GM23338 (cell line): ENCODE measurements at places on chromosomes 12 and 14. TPM values are rescaled to one million over a fixed set of nuclear protein-coding genes. Genes with fewer than 3 reads are reported as not detected.
A peak's percentile ranks its signal among the peaks of the same experiment; 100 is the strongest.

TRIP11 gene
- 17.7 and 24.9 TPM in 2 replicates for total RNA-seq

IGF1 gene
- not detected in 2 replicates for total RNA-seq

- no peak overlapping the region for H3K27ac ChIP-seq
- H3K4me1 ChIP-seq = peaks cover 25% of the 10 kb centered on the region
- no peaks in the 10 kb centered on the region for H3K27me3 ChIP-seq
- H3K36me3 ChIP-seq = no peaks in the 10 kb centered on the region
- peak; percentile 50 for DNase-seq
These were observed 155.2 kb downstream of the TTC7B start for GRCh38 chr14:90660865-90661570.

DNA sequence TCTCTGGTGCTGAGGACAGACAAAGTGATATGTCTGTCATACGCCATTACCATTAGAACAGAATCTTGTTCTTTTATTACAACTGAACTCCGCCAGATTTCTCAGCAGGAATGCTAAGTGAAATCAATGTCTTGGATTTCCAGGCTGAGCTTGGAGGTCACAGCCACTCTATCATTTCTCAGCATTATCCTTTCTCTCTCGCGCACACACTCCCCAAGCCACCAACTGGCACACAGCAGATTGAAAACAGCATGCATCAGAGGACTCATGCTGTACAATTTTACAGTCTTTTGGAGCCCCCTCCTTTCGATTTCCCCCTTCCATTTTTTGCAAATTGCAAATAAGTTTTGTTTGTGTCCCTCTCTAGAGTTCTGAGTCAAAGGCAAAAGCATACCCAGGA is 348.6 kb downstream of the SOX5 start:
- no peaks in the 10 kb centered on the region for H3K27me3 ChIP-seq
- H3K4me3 ChIP-seq = no peak overlapping the region
- 0 out of 2 replicates have a peak, but pooled peaks cover 4% of the 10 kb centered on the region for H3K4me1 ChIP-seq
- no peak for DNase-seq
- no peaks in the 10 kb centered on the region for H3K36me3 ChIP-seq
- no peak overlapping the region for H3K27ac ChIP-seq

- no peak for DNase-seq
- no peak overlapping the region for H3K27ac ChIP-seq
- H3K4me3 ChIP-seq = no peak overlapping the region
- no peaks in the 10 kb centered on the region for H3K36me3 ChIP-seq
- no peaks in the 10 kb centered on the region for H3K4me1 ChIP-seq
These were observed 79.2 kb downstream of the MDGA2 start for GRCh38 chr14:47596232-47596631.

DNA sequence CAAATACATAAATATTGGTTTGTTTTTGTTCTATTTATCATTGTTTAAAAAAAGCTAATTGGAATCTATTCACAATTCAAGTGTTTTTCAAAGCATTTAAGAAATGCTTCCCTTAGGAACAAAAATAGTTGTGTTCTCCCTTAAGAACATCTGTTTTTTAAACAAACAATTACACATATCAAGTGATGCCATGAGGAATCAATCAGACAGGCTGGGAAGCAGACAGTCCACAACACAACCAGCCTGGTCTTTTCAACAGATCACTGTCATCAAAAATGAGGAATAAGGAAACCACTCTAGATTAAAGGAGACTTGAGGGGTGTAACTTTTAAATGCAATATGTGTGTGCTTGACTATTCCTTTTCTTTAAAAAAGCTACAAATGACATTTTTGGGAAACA is 25.5 kb downstream of the GALC start:
- no peak for DNase-seq
- H3K27me3 ChIP-seq = no peaks in the 10 kb centered on the region
- H3K27ac ChIP-seq = no peak overlapping the region
- H3K4me1 ChIP-seq = no peaks in the 10 kb centered on the region

DNA sequence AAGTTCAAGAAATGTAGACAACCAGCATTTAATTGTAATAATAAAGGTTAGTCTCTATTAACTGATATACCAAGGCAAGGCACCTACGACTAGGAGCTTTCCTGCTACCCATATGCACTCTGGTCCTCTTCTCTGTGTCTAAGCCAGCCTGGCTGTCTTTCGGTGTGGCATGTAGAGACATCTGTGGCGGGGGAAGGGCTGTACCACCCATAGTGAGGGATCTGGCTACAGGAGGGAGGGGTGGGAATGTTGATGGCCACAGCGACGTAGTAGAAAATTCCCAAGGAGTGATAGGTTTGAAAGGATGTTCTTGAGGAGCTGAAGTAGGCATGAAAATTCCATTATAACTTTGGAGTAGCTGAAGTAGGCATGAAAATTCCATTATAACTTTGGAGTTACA is 344.2 kb downstream of the ATP23 start:
- no peak overlapping the region for H3K4me3 ChIP-seq
- no peaks in the 10 kb centered on the region for H3K36me3 ChIP-seq
- H3K27me3 ChIP-seq = no peaks in the 10 kb centered on the region
- no peak overlapping the region for H3K27ac ChIP-seq
- H3K4me1 ChIP-seq = 0 out of 2 replicates have a peak, but pooled peaks cover 3% of the 10 kb centered on the region
- peak; percentile 72 for DNase-seq

DNA sequence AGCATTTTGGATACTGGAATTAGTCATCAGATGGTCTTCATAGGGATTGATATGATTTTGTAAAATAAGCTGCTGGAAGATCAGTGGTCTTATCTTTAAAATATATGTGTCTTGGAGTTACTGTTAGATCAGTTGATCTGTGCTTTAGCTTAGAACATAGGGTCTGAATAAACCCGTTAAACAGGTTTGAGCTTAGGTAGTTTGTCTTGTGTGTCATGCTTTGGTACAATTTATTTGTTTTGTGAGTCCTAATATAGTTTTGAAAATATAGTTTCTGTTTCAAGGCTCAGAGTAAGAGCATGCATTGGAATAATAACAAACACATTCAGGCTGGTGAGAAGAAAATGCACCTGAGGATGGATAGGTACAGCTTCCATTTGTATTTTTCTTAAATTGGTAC is 505.0 kb downstream of the SLC16A7 start:
- H3K27me3 ChIP-seq = no peaks in the 10 kb centered on the region
- no peaks in the 10 kb centered on the region for H3K4me1 ChIP-seq
- H3K27ac ChIP-seq = no peak overlapping the region

DNA sequence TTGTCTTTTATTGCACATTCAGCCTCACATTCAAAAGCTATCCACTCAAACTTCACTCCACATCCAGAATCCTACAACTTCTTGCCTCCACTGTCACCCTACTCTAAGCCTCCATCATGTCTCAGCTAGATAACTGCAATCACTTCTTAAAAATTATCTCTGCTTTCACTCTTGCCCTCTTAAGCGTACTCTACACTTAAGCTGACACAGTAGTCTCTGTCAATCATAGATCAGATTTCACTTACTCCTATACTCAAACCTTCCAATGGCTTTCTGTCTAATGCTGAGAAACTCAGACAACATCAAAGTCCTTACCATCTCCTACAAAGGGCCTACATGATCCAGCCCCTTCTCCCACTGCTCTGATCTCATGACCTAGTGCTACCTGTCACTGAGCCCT is 304.1 kb downstream of the ITPR2 start:
- DNase-seq = no peak
- H3K4me3 ChIP-seq = no peak overlapping the region
- H3K27ac ChIP-seq = no peak overlapping the region

DNA sequence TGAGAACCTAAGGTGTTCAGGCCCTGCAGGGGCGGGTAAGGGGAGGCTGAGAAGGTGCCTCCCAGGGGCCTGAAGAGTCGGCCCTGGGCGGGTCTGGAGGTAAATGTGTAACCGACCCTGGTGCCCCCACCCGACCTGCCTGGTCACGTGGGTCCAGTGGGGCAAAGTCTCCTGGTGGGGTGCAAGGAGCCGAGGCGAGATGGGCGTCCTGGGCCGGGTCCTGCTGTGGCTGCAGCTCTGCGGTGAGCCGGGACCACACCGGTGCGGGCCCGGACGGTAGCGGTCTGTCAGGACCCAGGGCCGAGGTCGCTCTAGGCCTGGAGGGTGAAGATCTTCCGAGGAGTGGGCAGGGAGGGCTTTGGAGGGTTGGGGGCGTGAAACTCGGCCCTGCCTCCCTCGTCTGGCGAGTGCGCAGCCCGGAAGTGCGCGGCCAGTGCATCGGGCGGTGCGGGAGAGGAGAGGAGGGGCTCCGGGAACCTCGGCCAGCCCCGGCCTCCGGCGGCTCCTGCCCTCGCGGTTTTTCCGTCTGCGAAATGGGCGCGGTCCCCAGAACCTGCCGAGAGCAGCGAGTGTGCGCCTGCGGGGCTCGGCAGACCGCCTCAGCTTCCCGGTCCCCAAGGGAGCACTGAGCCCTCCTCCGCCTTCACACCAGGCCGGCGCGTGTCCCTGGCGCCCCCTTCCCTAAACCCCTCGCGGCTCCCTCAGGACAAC is at the start of gene AMN:
Gene AMN (plus strand): TSS at position 174 of the 711 bp plus-strand sequence. CDS start 26 bp downstream, at position 200.
- H3K27me3 ChIP-seq = peaks cover 69% of the 10 kb centered on the region
- H3K4me1 ChIP-seq = peaks cover 8% of the 10 kb centered on the region
- H3K27ac ChIP-seq = no peak within 1 kb of the TSS
- H3K4me3 ChIP-seq = peak within 1 kb of the TSS; percentile 66

DNA sequence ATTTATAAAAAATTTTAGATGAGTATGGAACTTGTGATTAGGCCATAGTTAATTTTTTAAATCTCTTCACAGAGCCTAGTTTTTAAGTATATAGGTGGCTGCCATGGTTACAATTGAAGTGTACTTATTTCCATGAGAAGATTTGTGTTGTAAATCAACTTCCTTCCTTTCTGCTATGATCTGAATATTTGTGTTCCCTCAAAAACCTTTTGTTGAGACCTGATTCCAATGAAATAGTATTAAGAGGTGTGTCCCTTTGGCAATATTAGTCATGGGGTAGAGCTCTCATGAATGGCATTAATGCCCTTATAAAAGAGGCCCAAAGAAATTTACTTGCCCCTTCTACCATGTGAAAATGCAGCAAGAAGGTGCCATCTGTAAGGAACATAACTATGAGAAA is 28.8 kb downstream of the ETNK1 start:
- H3K4me3 ChIP-seq = no peak overlapping the region
- no peak for DNase-seq
- H3K36me3 ChIP-seq = no peaks in the 10 kb centered on the region
- H3K27ac ChIP-seq = no peak overlapping the region

DNA sequence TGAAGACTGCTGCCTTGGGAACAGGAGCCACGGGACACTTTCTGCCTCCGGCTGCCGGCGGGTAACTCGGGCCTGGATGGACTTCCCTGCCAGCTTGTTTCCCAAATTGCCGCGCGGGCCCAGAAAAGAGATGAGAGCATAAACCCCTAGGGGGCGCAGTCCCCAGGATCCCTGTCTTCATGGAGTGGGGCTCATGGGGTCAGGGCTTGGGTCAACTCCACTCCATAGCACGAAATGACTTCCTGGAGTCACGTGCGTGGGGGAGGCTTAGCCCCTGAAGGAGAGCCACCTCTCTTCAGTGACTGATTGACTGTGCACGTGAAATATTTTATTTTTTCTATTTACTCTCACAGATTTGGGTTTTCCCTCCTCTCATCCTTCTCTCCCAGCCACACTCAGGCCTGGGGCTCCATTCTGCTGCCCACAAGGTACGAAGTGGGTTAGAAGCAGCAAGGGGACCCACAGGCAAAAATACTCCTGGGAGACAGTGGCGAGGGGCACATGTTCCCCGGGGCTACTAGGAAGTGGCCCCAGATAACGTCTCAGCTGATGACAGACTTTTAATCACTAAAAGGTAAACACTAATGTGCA is 10.0 kb downstream of the PGF start:
- H3K4me3 ChIP-seq = no peak overlapping the region
- no peaks in the 10 kb centered on the region for H3K36me3 ChIP-seq
- 0 out of 2 replicates have a peak overlapping the region, but pooled peaks have one; percentile 32 for H3K27ac ChIP-seq
- peaks cover 4% of the 10 kb centered on the region; the same call in 1 of the 2 replicates for H3K4me1 ChIP-seq

DNA sequence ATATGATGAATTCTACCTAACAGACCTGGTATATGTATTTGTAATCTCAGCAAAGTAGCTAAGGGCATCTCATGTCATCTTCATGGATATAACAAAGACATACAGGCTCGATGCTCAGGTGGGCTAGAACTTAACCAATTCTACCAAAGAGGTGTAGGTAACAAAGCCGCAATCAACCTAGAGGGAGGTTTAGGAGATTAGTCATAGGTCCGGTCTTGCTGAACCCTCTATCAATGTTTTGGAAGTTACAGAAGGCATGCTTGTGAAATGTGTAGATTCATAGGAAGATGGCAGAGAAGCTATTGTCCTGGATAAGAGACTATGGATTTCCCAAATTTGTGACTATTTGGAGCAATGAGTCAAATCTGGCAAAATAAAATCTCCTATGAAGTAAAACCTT is 42.6 kb upstream of the SYCP3 start:
- no peak for DNase-seq
- no peaks in the 10 kb centered on the region for H3K4me1 ChIP-seq
- peaks cover 14% of the 10 kb centered on the region; the same call in 1 of the 2 replicates for H3K36me3 ChIP-seq
- H3K27ac ChIP-seq = no peak overlapping the region
- no peaks in the 10 kb centered on the region for H3K27me3 ChIP-seq

GRCh38 chr12:113437729-113438100 is 15.5 kb downstream of the SDSL start:
- H3K4me1 ChIP-seq = no peaks in the 10 kb centered on the region
- DNase-seq = no peak
- H3K27me3 ChIP-seq = no peaks in the 10 kb centered on the region
- no peak overlapping the region for H3K27ac ChIP-seq
- H3K4me3 ChIP-seq = no peak overlapping the region
- no peaks in the 10 kb centered on the region for H3K36me3 ChIP-seq

- DNase-seq = peak; percentile 79
- no peaks in the 10 kb centered on the region for H3K36me3 ChIP-seq
- no peak overlapping the region for H3K4me3 ChIP-seq
- no peak overlapping the region for H3K27ac ChIP-seq
- no peaks in the 10 kb centered on the region for H3K27me3 ChIP-seq
These were observed 885.8 kb upstream of the TMEM132C start for GRCh38 chr12:127381043-127381668.

- no peaks in the 10 kb centered on the region for H3K27me3 ChIP-seq
- H3K4me1 ChIP-seq = peaks cover 11% of the 10 kb centered on the region; the same call in 1 of the 2 replicates
- no peak overlapping the region for H3K27ac ChIP-seq
- no peak overlapping the region for H3K4me3 ChIP-seq
- H3K36me3 ChIP-seq = no peaks in the 10 kb centered on the region
- no peak for DNase-seq
These were observed 3.0 kb upstream of the DHRS4 start for GRCh38 chr14:23950411-23951135.
